ENCODE measurements at places on chromosomes 2 and 18. TPM values are rescaled to one million over a fixed set of nuclear protein-coding genes. Genes with fewer than 3 reads are reported as not detected.
A peak's percentile ranks its signal among the peaks of the same experiment; 100 is the strongest.

Gene MFSD2B
- not detected for total RNA-seq

Gene NGEF
- 25.0 TPM for total RNA-seq

Gene MERTK
- total RNA-seq, result 6.7 TPM

DNA sequence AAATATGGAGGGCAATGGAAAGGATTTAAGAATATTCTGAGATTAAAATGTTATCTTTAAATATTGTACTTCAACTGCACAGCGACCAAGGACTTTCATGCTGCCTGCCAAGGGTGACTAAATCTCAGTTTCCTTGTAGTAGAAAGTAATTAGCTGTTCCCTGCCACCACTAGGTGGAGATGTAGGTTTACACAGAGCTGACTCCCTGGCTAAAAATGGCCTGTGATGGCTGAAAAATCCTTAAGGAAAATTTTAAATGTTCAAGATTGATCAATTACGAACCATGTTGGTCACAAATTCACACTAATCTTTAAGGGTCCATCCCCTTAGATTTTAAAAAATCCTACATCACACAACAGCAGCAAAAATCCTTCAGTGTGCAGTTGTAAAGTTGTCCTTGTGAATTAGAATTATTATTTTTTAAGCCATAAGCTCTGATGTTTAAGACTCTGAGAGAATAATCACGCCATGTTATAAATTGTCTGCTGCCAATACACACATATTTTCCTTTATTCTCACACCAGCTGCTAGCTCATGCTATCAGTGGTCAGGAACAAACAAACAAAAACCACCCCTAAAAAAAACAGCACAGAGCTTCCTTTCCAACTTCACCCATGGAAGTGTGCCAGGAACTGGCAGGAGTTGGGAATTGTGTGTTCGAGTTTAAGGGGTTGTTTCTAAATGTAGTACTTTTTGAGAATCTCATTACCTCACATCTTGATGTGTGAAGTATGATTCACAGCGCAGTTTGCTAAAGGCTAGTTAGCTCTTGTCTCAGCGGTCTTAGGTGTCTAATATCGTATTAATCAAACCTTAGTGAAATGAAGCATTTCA lies 399.8 kb downstream of the TMEM182 start:
- DNase-seq, result no peak

GRCh38 chr18:44856157-44856556 lies 175.5 kb downstream of the SETBP1 start:
- no peak for DNase-seq

DNA sequence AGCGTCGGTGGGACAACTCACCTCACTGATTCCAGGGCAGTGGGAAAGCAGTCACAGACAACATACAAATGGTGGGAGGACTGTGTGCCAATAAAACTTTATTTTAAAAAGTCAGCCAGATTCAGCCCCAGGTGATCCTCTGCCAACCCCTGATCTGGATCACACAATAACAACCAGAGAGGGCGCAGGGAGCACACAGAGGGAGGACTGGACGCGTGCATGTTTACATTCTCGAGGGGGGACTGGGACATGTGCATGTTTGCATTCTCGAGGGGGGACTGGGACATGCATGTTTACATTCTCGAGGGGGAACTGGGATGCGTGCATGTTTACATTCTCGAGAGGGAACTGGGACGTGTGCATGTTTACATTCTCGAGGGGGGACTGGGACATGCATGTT lies 209.5 kb downstream of the NDUFA10 start:
- DNase-seq, result peak; percentile 46
